ENCODE measurements at places on chromosomes 1 and 21.

DNA sequence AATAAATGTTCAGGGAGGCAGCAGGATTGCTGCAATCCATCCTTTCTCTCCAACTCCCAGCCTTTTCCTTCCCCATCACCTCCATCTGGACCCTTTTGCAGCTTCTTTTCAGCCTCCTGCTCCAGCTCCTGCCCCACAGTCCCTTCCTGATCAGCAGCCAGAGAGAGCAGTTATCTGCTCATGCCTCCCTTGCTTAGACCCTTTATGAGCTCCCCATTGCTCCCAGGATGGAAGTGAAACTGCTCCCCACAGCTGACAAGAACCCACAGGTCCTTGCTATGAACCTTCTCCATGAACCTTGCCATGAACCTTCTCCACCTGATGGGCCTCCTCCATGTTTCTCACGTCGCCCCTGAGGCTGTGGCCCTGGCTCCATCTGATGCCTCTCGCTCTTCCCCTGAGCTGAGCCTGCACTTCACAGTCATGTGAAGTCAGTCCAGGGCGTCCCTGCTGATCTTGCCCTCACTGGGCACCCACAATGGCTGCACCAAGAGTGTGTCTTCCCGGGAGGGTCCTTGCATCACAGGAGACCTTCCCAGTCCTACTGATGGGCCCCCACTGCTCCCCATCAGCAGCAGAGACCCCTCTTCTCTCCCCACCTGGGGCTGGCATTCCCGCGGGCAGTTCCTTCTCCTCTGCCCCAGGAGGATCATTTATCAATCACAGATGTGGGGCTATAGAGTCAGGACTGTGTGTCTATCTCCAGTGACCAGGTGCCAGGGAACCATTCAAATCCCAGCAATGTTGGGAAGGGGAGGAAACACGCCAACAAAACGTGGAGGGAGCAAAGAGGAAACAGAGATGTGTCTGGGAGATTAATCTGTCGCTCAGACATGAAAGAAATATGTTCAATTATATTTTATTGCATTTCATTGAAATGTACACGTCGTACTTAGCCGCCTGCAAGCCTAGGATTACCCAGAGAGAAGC is 73.1 kb downstream of the MATN1 start:
- DNase-seq: no peak

- DNase-seq: no peak
Measured at GRCh38 chr1:32755810-32756159, 53.2 kb upstream of the SYNC start.

- no peak for DNase-seq
Measured at GRCh38 chr21:31078796-31079195, 40.5 kb upstream of the KRTAP19-8 start.

DNA sequence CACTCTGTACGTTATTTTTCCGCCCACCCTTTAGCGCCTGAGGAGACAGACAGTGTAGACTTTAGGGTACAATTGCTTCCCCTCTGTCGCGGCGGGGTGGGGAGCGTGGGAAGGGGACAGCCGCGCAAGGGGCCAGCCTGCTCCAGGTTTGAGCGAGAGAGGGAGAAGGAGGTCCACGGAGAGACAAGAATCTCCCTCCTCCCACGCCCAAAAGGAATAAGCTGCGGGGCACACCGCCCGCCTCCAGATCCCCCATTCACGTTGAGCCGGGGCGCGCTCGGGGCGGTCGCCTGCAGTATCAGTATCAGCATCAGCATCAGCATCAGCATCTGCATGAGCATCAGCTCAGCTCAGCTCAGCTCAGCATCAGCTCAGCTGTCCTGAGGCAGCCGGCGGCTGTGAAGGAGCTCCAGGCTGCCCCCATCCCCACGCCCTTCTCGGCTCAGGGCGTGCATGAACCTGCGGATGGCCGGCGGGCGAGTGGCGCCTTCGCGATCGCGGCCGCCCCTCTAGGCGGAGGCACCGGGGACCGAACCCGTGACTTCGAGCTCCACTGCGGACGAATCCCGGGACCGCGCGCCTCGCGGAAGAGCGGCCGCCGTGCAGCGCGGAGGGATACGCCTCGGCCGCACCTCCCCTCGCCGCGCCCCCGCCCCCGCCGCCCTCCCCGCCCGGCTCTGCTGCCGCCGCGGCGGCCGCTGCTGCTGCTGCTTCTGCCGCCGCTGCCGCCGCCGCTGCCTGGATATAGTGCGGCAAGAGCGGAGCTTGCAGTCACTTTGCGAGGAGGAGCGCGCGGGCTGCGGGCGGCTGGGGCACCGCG is at the start of gene NCAM2:
Gene NCAM2, plus strand, starts transcription at position 774 of the 820 bp plus-strand sequence.
- DNase-seq: no peak

DNA sequence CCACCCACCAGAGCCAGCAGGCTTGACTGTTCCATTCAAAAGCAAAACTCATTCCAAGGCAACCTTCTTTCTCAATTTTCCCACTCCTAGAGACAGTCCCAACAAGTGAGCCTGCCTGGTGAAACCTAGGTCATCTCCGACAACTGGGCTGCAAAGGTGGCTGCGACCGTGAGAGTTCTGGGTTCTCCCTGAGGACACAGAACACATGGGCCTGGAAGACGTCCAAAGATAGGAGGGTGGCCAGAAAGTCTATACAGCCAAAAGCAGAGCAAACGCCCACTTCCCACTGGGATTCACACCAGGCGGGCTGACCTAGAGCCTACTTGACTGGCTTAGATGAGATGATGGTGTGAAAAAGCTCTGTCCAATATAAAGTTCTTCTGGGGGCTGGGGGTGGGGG is 90.2 kb upstream of the GRIK3 start:
- DNase-seq: no peak

- no peak for DNase-seq
Measured at GRCh38 chr21:22421416-22422180, 1423.4 kb downstream of the NCAM2 start.

DNA sequence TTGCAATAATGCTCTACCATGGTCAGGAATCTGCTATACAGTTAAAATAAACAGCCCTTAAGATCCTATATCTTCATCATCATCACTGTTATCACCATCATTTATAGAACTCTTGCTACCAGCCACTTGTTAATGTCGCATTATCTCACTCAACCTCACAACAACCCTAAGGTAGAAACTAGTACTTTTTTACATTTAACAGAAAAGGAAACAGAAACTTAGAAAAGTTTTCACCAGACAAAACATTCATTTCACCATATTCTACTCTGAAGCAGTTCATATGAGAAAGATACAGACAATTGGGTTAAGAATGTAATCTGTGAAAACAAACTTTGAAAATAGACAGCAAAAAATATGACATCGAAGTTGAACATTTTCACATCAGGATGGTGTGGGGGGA is 262.6 kb downstream of the ATG4C start:
- no peak for DNase-seq

DNA sequence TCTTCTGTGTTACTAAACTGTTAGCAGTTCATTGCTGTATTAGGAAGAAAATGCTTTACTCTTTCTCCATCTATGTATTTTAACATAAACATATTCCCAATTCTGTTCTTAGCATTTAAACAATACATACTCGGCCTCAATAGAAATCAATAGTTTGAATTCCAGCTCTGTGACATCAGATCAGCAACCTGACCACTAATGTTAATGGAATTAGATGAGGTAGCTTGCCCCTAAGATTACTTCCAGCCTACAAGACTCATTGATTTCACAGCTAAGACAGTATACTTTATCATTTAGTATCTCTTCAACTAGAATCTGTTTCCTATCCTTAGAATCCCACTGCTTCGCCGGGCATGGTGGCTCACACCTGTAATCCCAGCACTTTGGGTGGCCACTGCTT is 38.9 kb downstream of the EPRS1 start:
- DNase-seq: no peak

GRCh38 chr1:89863165-89863830 is 42.5 kb downstream of the LRRC8D start:
- no peak for DNase-seq

- no peak for DNase-seq
Measured at GRCh38 chr1:202968895-202969295, 1.8 kb upstream of the CYB5R1 start.

DNA sequence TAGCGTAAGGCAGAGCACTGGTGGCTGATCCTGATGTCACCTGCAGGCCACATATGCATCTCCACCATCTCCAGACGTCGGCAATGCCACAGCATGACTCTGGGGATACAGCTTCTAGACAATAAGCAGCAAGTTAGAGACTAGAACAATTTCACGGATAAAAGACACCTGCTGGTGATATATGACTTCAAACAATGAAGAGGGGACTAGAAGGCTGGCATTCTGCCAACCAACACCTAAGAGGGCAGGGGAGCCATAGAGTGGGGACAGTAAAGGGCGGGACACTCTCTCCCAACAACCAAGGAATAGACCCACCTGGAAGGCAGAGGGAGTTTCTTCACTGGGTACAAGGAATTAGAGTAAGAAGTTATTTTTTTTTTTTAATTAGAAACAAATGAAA is 126.7 kb downstream of the SIM2 start:
- DNase-seq: no peak

DNA sequence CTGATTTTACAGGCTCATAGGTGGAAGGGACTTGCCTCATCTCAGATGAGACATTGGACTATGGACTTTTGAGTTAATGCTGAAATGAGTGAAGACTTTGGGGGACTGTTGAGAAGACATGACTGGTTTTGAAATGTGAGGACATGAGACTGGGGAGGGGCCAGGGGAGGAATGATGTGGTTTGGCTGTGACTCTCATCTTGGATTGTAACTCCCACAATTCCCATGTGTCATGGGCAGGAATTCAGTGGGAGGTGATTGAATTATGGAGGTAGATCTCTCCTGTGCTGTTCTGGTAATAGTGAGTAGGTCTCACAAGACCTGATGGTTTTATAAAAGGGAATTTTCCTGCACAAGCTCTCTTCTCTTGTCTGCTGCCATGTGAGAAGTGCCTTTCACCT is 20.8 kb downstream of the SCYL3 start:
- DNase-seq: no peak

DNA sequence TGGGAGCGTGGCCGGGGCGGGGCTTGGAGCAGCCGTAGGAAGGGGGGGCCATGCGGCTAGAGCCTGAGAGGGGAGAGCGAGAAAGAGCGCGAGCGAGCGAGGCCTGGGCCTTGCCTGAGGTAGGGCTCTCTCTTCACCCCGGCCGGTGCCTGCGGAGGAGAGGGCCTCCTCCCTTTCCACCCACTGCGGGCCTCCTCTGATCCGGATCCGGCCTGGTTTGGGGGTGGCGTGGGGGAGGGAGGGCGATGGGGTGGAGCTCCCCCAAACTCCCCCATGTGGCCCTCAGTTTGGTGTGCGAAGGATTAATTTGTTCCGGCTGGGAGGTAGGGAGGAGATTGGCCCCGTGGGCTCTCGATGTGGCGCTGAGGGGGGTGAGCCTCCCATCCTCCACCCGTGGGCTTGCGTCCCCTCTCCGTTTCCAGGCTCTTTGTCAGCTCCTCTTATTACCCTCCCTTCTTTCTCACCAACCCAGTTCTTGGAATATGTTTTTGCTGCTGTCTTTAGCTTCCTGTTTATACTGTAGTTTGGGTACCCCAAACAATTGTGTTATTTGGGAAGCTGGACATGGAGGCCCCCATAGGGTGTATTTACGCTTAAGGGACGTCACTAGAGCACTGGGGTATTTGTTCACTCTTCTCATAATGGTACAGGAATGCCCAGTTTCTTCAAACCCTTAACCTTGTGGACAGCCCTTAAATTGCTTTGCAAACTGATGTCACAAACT is 685 bp downstream of the UBAP2L start:
- no peak for DNase-seq

DNA sequence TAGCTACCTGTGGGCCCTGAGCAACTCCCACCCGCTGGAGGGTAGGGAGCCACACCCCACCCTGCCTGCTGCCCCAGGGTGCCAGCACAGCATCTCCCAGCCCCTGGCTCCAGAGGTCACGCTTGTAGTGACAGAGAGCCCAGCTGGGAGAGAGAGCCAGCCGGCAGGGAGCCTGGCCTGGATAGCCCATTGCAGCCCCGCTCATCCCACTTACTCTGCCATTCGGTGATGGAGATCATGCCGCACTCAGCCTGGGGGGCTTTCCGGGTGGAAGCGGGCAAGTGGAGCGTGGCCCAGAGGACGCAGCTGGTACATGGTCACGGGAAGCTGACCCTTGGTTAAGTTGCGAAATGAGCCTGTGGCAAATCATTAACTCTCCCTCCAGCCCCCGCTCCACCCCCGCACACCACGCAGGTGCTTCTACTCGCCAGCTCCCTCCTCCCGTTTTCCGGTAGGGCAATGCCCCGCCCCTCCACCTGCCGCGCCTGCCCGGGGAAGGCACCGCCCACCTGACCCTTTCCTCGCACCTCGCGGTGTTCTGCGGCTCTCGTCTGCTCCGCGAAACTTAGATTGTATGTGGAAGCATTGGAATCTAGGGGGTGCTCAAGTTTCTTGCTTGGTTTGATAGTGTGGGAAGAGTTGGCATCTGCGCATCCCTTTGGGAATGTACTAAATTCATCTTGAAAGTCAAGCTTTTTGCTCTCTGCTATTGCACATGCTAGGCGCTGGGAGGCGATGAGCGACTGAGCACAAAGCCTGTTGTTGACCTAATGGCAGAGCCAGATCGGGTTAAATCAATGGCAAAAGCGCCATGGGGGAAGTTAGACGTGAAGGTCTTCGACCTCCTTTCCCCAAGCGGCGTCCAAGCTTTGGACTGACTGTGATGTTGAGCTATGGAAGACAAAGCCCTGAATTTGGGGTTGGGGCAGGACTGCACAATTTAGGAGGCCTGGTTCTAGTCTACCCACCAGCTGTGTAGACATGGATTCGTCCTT is at the start of gene GOLT1A:
Gene GOLT1A, minus strand, starts transcription at position 321 of the 995 bp plus-strand sequence. Its CDS starts 82 bp downstream, at position 239.
- DNase-seq: peak; percentile 36

DNA sequence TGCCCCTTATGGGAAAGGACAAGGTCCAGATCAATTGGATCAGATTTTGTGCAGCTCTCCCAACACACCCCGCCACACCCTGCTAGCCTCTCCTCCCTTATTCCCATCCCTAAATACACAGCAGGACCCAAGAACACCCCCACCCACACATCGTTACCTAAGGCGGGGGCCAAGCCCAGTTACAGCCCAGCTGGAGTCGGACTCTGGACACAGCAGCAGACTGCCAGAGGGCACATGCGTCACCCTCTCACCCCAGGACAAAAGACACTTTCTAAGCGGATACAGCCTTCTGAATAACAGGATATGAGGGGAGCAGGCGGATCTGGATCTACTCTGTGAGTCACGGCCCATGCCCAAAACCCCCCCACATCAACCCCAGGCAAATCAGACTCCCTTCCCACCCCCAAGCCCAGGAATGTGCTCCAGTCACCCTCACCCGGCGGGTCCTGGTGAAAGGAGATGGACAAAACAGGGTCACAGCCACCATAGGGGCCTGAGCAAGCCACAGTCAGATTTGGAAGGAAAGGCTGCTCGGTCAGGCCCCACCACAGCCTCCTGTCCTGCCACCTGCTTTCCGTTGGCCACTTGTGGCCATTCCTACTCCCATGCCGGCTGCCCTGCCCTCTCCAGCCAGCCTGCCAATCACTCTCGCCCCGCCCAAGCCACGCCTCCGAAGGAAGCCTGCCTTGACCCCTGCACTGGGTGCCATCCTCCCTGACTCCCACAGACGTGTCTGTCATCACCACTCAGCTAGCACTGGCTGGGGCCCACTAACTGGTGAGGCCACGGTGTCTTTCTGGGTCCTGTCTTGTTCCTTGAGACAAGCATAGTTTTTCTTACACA is 4.0 kb downstream of the S100A16 start:
- DNase-seq: no peak

Data from cortex of kidney (tissue), 1 donor.